Peyer's patch (tissue), 4 donors: ENCODE measurements at places on chromosomes 13 and 19. TPM values are rescaled to one million over a fixed set of nuclear protein-coding genes. Genes with fewer than 3 reads are reported as not detected.

The UBXN6 gene
- total RNA-seq: 178 TPM

The LILRA1 gene
- total RNA-seq: not detected

The MYO1F gene
- 10.8 TPM for total RNA-seq

The FOSB gene
- total RNA-seq: 4.4 TPM

The CPAMD8 gene
- 2.6 TPM for total RNA-seq

DNA sequence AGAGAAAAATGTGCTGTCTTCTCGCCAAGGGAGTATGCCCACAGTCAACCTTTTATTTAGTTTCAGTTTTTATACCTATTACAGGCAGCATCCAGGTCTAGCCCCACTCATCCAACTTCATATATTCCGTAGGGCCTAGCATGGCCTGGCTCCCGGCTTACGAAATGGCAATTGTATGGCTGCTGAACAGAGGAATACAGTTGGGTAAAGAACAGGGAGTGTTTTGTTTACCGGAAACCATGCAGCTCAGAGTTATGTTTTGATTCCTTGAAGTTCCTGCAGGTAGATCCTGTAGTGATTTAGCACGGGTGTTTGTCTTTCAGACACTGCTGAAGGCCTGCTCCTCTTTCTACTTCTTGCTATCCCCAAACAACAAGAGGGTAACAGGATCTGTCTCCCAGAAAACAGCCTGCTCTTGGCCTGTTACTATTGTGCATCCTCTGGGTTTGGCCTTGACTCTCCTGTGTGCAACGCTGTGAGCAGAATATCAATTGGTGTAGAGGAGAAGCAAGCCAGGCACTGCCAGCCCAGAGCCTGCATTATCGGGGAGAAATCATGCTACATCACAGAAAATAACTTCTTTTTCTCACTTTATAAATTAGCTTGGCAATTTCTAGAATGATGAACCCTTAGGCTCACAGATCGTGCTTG, 32.4 kb downstream of the OLFM4 start:
- no peaks in the 10 kb centered on the region for H3K36me3 ChIP-seq
- no peak overlapping the region for H3K27ac ChIP-seq
- H3K4me1 ChIP-seq: no peaks in the 10 kb centered on the region
- H3K4me3 ChIP-seq: no peak overlapping the region
- no peaks in the 10 kb centered on the region for H3K27me3 ChIP-seq
- DNase-seq: no peak

DNA sequence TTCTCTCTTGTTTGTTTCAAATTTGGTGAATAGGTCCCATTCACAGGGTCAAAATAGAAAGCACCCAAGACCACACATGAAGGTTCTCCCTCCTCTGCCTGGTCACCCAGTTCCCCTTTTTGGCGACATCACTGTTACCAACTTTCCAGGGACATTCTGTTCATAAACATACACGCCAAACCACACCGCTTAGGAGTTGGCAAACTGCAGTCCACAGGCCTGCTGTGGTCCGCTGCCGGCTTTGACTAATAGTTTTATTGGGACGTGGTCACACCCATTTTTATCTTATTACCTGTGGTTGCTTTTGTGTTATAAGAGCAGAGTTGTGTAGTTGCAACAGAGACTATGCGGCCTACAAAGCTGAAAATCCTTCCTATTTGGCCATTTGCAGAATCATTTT, 24.2 kb downstream of the UHRF1 start:
- H3K4me3 ChIP-seq: no peak overlapping the region
- no peaks in the 10 kb centered on the region for H3K36me3 ChIP-seq
- no peak for DNase-seq
- no peaks in the 10 kb centered on the region for H3K27me3 ChIP-seq

The CXCL17 gene
- total RNA-seq: not detected

The SULT2A1 gene
- 126 TPM for total RNA-seq

DNA sequence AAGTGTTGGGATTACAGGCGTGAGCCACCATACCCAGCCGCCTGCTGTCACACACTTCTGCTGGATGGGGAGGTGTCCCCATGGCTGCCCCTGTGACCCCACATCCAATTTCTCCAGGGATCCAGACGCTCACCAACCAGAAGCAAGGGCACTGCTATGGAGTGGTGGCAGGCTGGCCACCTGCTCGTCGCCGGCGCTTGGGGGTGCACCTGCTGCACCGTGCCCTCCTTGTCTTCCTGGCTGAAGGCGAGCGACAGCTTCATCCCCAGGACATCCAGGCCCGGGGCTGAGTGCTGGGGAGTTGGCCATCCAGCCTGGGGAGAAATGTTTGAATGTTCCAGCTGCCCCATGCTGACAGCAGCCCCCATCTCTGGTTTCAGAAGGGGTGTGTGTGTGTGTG, 4.6 kb downstream of the ANKLE1 start:
- no peak overlapping the region for H3K27ac ChIP-seq
- H3K36me3 ChIP-seq: no peaks in the 10 kb centered on the region
- no peak overlapping the region for H3K4me3 ChIP-seq
- H3K4me1 ChIP-seq: peaks cover 11% of the 10 kb centered on the region
- no peak for DNase-seq
- H3K27me3 ChIP-seq: peaks cover 9% of the 10 kb centered on the region

The FRY gene
- 17.6 TPM for total RNA-seq

- H3K27ac ChIP-seq: no peak overlapping the region
- no peaks in the 10 kb centered on the region for H3K27me3 ChIP-seq
- DNase-seq: no peak
- H3K4me1 ChIP-seq: no peaks in the 10 kb centered on the region
- no peak overlapping the region for H3K4me3 ChIP-seq
- H3K36me3 ChIP-seq: no peaks in the 10 kb centered on the region
Observed at GRCh38 chr19:33685541-33685940, 63.8 kb downstream of the CHST8 start.

DNA sequence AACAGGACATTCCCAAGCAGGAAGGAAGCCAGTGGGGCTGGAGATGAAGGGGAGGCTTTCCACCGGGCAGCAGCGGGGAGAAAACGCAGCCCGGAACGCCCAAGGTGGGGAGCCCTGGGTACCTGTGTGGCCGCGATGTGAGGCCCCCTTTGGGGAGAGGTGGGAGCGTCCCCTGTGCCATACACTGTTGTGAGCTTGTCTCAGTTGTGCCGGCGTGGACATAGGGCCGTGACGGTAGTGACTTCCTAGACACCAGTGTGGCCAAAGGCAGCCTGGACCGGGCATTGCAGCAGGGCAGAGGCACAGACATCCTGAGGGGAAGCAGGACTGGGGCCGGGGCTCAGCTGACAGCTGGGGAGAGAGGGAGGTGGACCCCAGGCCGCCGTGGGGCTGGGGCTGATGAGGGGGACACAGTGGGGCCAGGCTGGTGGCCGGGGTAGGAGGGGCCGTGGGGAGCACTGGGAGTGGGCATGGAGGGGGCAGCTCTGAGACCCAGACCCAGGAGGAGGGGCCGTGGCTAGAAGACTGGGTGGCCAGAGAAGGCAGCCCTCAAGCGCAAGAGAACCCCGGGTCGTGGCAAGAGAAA, 38.5 kb upstream of the TFDP1 start:
- DNase-seq: no peak
- H3K4me3 ChIP-seq: no peak overlapping the region
- no peaks in the 10 kb centered on the region for H3K4me1 ChIP-seq
- no peaks in the 10 kb centered on the region for H3K27me3 ChIP-seq
- H3K27ac ChIP-seq: no peak overlapping the region

The SLITRK6 gene
- total RNA-seq: 8.1 TPM

DNA sequence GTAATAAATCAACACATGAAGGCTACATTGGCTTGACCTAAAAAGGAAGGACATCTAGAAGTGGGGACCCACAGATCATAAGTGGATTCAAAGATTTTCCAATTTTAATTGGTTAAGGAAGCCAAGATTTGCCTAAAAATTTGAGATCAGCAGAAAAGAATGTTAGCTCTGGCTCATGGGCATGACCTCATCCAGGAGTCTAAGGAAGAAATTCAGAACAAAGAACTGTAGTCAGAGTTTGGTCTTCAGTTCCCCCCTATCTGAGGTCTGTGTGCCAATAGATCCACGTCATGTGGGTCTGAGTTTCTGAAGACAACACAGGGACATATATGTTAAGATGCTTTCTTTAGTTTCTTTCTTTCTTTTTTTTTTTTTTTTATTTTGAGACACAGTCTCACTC, 648.8 kb upstream of the SPRY2 start:
- no peak overlapping the region for H3K4me3 ChIP-seq
- no peaks in the 10 kb centered on the region for H3K4me1 ChIP-seq
- H3K27ac ChIP-seq: no peak overlapping the region
- no peaks in the 10 kb centered on the region for H3K36me3 ChIP-seq
- no peak for DNase-seq
- H3K27me3 ChIP-seq: no peaks in the 10 kb centered on the region

DNA sequence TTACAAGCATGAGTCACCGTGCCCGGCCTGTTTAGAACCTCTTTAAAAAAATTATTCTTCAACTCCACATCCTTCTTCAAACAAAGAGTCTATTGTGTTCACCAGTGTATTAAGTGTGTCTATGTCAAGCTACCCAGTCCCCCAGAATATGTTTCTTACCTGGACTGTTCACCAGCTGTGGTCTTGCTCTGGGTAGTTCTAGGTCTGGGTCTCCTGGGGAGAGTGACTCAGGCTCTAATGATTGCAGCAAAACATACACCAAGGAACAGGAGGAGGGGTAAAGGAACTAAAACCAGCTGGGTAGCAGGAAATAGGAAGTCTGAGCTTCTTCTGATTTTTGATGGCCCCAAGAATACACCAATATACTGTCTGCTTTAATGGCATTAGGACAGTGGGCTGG, at the start of gene FPR1:
TSS of gene FPR1 (minus strand) at position 224 of the 400 bp plus-strand sequence. CDS start 4,884 bp downstream, outside the sequence.
- no peak within 1 kb of the TSS for H3K27ac ChIP-seq
- DNase-seq: no peak
- H3K4me1 ChIP-seq: no peaks in the 10 kb centered on the region
- H3K27me3 ChIP-seq: no peaks in the 10 kb centered on the region

The PTH2 gene
- total RNA-seq: not detected

GRCh38 chr19:53538378-53539109, 599 bp downstream of the ZNF331 start:
- peak overlapping the region; percentile 76 for H3K4me3 ChIP-seq
- no peak for DNase-seq
- peak overlapping the region; percentile 80 for H3K27ac ChIP-seq
- H3K27me3 ChIP-seq: no peaks in the 10 kb centered on the region

GRCh38 chr13:21018220-21018619, 43.2 kb downstream of the LATS2 start:
- H3K36me3 ChIP-seq: no peaks in the 10 kb centered on the region
- H3K4me3 ChIP-seq: no peak overlapping the region
- H3K4me1 ChIP-seq: no peaks in the 10 kb centered on the region
- no peaks in the 10 kb centered on the region for H3K27me3 ChIP-seq
- DNase-seq: peak; percentile 41
- no peak overlapping the region for H3K27ac ChIP-seq

The SYDE1 gene
- 5.8 TPM for total RNA-seq

The MAMSTR gene
- total RNA-seq: not detected

DNA sequence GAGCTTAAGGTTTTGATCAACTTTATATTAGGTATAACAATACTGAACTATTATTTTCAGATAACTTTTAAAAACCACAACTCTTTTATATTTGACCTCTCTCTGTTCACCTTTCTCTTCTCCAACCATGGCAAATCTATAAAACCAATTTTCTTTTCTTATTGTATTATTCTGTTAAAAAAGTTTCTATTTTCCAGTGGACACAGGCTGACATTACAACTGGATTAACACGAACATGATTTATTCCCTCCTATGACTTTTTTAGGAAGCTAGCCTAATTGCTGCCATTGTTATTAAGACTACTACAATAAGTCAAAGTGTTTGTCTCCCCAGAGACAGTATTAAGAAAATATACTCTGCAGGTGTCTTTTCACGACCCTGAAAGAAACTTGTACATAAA, 2291.1 kb upstream of the PCDH20 start:
- no peaks in the 10 kb centered on the region for H3K27me3 ChIP-seq
- no peaks in the 10 kb centered on the region for H3K36me3 ChIP-seq
- H3K27ac ChIP-seq: no peak overlapping the region
- no peak for DNase-seq
- no peak overlapping the region for H3K4me3 ChIP-seq

- DNase-seq: no peak
- H3K4me3 ChIP-seq: no peak overlapping the region
- no peaks in the 10 kb centered on the region for H3K36me3 ChIP-seq
- H3K27me3 ChIP-seq: no peaks in the 10 kb centered on the region
- H3K4me1 ChIP-seq: no peaks in the 10 kb centered on the region
Observed at GRCh38 chr13:113349491-113349890, 14.4 kb downstream of the GRTP1 start.

The RINL gene
- 22.3 TPM for total RNA-seq

GRCh38 chr13:112053744-112054615, 13.0 kb upstream of the SOX1 start:
- no peak for DNase-seq
- no peaks in the 10 kb centered on the region for H3K27me3 ChIP-seq
- H3K4me1 ChIP-seq: peaks cover 15% of the 10 kb centered on the region
- no peak overlapping the region for H3K27ac ChIP-seq

The DCAF15 gene
- total RNA-seq: 15.8 TPM

The ZNF573 gene
- total RNA-seq: 29.7 TPM

GRCh38 chr19:38723606-38723965, 20.7 kb downstream of the CAPN12 start:
- peak overlapping the region; percentile 52 for H3K27ac ChIP-seq
- no peaks in the 10 kb centered on the region for H3K4me1 ChIP-seq
- H3K27me3 ChIP-seq: no peaks in the 10 kb centered on the region
- no peak for DNase-seq

The ZNF497 gene
- total RNA-seq: 0.70 TPM

- H3K27me3 ChIP-seq: no peaks in the 10 kb centered on the region
- no peaks in the 10 kb centered on the region for H3K4me1 ChIP-seq
- H3K27ac ChIP-seq: no peak overlapping the region
Observed at GRCh38 chr13:33279414-33280278, 5.9 kb downstream of the STARD13 start.

DNA sequence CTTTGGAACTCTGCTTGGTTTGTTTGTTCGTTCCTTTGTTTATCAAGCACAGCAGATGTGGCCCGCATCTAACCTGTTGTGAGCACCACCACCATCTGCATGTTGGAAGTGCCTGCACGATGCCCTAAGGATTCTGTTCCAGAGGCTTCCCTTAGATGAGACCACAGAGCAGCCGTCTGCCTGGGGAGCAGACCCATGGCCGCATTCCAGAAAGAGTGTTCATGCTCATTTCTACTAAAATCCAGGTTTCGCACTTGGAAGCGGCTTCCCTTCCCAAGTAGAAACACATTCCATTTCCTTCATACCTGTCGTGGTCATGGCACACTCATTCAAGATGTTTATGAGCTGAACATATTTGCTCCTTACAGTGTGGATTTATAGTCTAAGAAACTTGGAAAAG, 27.2 kb downstream of the COL4A2 start:
- H3K27ac ChIP-seq: peak overlapping the region; percentile 86
- H3K4me1 ChIP-seq: peaks cover 27% of the 10 kb centered on the region
- no peaks in the 10 kb centered on the region for H3K36me3 ChIP-seq
- no peak overlapping the region for H3K4me3 ChIP-seq
- peak; percentile 11 for DNase-seq
- H3K27me3 ChIP-seq: no peaks in the 10 kb centered on the region

- no peaks in the 10 kb centered on the region for H3K36me3 ChIP-seq
- no peak overlapping the region for H3K4me3 ChIP-seq
- H3K27me3 ChIP-seq: no peaks in the 10 kb centered on the region
- H3K4me1 ChIP-seq: no peaks in the 10 kb centered on the region
- no peak overlapping the region for H3K27ac ChIP-seq
Observed at GRCh38 chr13:24299488-24300114, 9.8 kb upstream of the C1QTNF9 start.

GRCh38 chr13:95019886-95020285, 281.4 kb downstream of the ABCC4 start:
- H3K27ac ChIP-seq: no peak overlapping the region
- DNase-seq: no peak
- H3K4me3 ChIP-seq: no peak overlapping the region
- H3K4me1 ChIP-seq: no peaks in the 10 kb centered on the region
- H3K36me3 ChIP-seq: no peaks in the 10 kb centered on the region

GRCh38 chr13:48979892-48980291, 4.2 kb downstream of the FNDC3A start:
- H3K27me3 ChIP-seq: no peaks in the 10 kb centered on the region
- H3K27ac ChIP-seq: no peak overlapping the region
- no peaks in the 10 kb centered on the region for H3K36me3 ChIP-seq
